Hypothalamus (tissue), 51 donors: ENCODE measurements at places on chromosomes 7 and 10.

GRCh38 chr10:71981876-71982230, 17.7 kb downstream of the CHST3 start:
- no peak for DNase-seq

DNA sequence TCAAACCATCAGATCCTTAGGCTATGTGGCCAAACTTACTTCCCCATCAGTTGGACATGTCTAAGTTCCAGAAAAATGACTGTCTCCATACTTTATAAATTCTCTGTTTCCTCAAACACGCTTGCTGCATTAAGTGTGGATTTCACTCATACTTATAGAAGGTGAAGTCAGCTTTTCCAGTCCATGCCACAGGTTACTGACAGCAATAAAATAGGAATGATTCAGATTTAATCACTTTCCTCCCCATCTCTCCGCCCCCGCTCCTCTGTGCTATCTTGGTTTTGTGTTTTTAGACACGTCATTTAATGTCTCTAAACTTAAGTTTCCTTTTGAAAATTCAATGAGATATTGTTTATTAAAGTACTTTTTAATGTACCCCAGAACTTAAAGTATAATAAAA, 1098.0 kb upstream of the C7orf33 start:
- no peak for DNase-seq

- no peak for DNase-seq
Observed at GRCh38 chr10:97376413-97376812, 24.7 kb downstream of the RRP12 start.

DNA sequence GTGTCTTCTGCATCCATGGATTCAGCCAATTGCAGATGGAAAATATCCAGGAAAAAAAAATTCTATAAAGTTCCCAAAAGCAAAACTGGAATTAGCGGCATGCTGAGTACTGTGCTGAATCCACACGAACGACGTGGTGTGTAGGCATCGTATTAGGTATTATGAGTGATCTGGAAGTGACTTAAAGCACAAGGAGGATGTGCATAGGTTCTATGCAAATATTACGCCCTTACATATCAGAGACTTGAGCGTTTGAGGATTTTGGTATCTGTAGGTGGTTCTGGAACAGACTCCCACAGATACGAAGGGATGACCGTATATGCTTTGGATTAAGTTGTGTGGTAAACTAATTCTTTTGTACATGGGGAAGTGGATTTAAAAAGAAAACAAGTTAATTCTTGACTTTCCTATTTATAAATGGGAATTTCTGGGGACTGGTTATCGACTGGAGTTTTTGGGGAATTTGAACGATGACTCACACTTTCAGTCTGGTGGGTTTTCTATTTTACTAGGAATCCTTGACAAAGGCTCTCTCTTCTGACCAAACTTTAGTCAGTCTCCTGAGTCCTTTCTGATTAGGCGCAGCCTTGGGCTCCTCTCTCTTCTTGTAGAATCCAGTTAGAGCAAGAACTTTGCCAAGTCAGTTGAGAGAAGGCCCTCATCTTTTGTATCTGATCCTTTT, 5.4 kb upstream of the NUB1 start:
- DNase-seq: no peak

- no peak for DNase-seq
Observed at GRCh38 chr10:15545884-15546283, 173.8 kb downstream of the ITGA8 start.

- no peak for DNase-seq
Observed at GRCh38 chr7:27442455-27442854, 199.9 kb downstream of the EVX1 start.
